ENCODE measurements at places on chromosomes 16 and 17.

DNA sequence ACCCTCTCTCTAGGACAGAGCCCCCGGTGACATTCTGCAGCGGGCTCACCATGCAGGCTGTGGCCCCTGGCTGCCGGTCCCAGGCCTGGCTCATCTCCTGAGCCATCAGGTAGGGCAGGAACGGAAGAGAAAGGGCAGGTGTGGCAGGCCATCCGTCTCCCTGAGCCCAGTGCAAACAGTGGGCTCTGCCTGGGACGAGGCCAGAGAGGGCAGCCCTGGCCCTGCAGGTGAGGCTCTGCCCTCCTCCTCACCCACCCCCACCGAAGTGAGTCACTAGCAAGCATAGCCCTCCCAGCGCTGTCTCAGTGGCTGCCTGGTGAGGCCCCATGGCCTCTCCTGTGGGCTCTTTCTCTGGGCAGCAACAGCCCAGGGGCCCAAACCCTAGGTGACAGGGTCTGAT, 14.5 kb downstream of the OTOP3 start:
- no peak for DNase-seq

DNA sequence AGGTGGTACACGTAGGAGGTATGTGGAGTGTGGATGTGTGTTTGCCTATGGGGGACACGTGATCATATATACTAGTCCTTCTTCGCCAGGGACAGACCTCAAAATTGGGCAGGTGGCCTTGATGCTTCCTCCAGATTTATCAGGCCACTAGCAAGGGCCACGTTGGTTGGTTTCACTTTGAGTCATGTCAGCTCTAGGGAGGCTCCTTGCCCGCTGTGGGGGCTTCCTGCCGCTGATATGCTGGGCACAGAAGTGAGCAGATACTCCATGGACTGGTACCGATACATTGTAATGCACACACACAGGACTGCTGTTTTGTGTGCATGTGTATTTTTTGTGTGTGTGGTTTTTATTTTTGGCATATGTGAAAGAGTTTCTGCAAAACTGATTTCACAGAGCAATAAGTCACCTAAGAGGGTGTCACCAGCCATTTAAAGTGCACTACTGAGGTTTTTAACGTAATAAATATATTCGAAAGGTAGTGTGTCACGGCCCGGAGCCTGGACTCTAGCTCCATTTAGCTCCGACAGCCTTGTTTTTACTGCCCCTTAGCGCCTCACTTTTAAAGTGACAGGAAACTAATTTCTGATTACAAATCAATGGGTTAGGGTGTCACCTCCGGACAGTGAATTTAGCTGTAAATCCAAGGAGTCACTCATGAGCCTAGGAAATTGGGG, 605.5 kb upstream of the SALL1 start:
- DNase-seq: no peak

GRCh38 chr17:15896277-15896676, 48.7 kb upstream of the ADORA2B start:
- no peak for DNase-seq

- DNase-seq: no peak
Observed at GRCh38 chr17:76585033-76585648, 519 bp downstream of the ST6GALNAC2 start.

DNA sequence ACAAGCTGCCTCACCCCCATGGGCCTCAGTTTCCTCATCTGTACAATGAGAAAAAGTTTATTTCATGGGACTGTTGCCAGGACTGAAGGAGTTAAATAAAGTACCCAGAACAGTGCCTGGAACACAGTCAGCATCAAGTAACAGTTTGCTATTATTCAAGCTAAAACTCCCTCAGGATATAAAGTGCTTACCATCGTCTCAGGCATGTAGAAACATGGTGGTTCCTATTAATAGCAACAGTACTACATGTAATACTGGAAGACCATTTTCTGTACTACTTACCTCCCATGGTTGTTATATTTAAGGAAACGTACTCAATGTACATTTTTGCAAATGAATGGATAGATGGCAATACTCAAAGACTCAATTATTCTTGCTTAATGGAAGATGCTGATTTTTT, 93.4 kb downstream of the NCOR1 start:
- DNase-seq: no peak

DNA sequence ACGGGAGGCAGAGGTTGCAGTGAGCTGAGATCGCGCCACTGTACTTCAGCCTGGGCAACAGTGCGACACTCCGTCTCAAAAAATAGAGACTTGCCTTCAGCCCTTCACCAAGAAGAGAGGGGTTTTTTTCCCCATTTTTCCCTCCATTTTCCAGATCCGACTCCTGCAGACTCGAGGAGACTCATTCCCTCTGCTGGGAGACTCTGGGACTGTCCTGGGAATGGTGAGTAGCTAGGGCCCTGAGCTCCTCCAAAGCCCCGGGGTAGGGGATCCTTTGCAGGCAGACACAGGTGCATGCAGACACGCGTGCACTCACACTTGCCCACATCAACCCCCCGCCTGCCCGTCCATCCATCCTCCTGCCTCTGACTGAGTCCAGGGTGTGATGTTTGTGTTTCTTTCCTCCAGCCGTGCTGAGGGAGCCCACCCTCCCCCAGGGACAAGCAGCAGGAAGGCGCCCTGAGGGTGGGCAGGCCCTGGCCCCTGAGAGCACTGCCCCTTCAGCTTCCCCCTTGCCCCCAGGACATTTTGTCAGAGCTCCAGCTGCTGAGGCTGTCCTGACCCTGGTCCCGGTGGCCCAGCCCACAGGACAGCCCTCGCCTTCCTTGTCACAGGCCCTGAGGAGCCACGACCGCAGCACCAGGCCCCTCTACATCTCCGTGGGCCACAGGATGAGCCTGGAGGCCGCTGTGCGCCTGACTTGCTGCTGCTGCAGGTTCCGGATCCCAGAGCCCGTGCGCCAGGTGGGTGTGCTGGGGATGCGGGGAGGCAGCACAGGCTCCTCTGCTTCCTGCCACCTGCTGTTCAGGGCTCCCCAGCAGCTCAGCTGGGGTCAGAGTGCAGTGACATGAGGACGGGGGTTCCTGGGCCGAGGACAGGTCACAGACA, 10.2 kb downstream of the ENDOV start:
- DNase-seq: no peak

Measured in H4 (cell line).